ENCODE measurements at places on chromosomes 4 and X.
A peak's percentile ranks its signal among the peaks of the same experiment; 100 is the strongest.

GRCh38 chr4:105714071-105714521 lies 5.5 kb downstream of the GSTCD start:
- DNase-seq, result no peak

- DNase-seq, result no peak
These were observed 36.3 kb downstream of the NAT8L start for GRCh38 chr4:2095236-2096072.

- DNase-seq, result no peak
These were observed 21.8 kb downstream of the ARSD start for GRCh38 chrX:2907295-2907694.

DNA sequence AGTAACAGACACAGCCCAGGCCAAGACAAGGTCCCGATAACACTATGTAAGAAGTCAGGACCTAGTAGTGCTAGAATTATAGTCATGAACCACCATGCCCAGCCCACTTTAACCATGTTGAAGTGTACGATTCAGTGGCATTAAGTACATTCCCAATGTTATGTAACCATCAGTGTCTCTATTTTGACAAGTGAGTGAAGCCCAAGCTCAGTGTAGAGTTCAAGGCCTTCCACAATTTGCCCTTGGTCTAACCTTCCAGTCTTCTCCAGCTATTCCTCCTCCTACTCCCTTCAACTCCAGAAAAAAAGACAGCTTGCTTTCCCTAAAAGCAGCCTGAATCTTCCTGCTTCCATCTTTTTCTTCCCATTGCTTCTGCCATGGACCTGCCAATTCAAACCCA lies 31.5 kb downstream of the LIAS start:
- DNase-seq, result no peak

GRCh38 chr4:58048491-58048890 lies 938.3 kb upstream of the IGFBP7 start:
- peak; percentile 22 for DNase-seq

DNA sequence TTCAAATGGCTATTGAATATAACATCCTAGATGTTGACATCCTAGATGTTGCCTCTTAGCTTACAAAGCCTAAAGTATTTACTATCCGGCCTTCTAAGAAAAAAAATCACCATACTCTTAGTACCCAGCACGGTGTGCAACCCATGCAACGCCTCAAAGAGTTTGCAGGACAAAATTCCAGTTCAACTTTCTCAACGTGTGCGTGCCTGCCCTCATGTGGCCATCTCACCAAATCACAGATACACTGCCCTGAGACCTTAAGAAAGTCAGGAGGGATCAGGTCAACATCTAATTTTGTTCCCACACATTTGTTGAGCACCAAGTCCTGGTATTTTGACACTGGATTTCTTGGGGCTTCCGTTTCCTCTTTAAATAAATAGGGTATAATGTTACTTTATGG lies 68.3 kb downstream of the CRMP1 start:
- DNase-seq, result no peak

- DNase-seq, result no peak
These were observed 5.2 kb upstream of the RPGR start for GRCh38 chrX:38332505-38332904.

DNA sequence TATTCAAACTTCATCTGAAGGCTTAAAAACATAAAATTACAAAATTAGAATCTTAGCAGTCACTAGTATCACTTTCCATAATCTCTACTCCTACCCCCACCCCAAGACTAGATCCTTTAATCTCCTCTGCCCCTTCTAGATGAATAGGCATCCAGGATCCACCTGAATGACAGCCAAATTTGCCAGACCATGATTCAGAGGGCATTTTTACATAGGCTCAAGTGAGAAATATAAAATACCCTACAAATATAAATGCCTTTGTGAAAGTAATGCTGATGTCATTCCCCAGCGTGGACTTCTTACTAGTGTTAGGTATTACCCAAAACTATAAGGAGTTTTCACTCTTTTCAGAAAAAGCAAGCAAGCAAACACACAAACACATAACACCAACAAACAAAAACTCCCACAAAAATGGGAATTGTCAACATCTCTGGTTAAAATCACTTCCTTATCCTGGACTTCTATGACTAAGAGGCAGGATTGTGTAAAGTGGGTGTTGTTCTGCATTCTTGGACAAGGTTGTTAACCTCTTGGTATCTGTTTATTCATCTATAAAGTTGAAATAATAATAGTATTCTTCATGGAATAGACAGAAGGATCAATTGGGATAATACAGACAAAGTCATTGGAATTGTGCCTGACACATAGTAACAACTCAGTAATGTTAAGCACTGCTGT lies 51.3 kb upstream of the TMPRSS11F start:
- no peak for DNase-seq

- no peak for DNase-seq
These were observed 15.9 kb downstream of the CTAG1A start for GRCh38 chrX:154600759-154601374.

DNA sequence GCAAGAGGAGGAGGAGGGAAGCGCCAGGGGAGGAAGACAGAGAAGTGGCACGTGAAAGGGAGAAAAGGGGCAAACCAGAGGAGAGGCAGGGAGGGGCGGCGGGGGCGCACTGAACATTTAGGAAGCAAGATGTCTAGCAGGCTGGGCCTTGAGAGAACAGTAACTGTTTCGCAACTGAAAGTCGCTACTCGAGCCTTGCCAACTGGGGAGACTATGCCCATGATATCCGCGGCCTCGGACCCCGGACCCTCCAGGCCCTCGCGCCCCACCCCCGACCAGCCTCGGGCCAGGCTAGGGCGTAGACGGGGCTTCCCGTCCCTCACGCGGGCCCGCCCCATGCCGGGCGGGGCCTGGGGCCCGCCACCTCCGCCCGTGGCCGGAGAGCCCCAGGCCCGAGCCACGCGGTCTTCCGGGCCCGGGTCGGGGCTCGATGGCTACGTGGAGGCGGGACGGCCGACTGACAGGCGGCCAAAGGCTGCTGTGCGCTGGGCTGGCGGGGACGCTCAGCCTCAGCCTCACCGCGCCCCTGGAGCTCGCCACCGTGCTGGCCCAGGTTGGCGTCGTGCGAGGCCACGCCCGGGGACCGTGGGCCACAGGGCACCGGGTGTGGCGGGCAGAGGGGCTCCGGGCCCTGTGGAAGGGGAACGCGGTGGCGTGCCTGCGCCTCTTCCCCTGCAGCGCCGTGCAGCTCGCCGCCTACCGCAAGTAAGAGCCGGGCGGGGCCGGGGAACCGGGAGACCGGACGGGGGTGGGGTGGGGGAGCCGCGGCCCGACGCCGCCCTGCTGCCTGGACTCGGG lies at the start of gene SLC25A43:
Gene SLC25A43, plus strand, starts transcription at position 363 of the 798 bp plus-strand sequence. Its CDS starts 68 bp downstream, at position 431.
- DNase-seq, result no peak

DNA sequence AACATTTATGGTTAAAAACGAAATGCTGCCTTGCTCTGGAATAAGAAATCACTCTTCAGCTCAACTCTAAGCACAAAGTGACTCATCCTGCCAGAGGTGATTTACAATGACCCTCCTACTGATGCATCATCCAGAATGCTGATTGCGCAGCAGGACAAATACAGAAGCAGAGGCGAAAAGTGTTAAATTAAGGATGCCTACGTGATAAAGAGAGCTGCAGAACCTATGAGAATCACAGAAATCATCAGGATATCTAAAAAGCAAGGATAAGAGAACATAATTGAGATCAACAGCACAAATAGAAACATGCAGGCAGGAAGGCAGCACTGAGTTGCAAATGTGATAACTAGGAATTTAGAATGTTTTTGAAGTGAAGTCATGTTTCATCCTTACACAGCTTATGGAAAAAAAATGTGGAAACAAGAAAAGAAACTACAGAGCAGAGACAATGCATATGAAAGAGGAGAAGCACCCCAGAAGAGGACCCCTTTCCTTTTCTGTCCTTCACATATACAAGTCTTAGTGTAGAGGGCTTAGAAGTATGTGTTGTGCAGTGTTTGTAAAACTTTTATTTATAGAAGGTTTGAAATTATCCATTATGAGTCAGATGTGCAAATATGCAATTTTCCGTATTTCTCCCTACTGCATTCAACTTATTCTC lies 188.4 kb downstream of the SLC7A11 start:
- DNase-seq, result no peak

- DNase-seq, result no peak
These were observed 848 bp upstream of the KCND1 start for GRCh38 chrX:48972220-48973164.

DNA sequence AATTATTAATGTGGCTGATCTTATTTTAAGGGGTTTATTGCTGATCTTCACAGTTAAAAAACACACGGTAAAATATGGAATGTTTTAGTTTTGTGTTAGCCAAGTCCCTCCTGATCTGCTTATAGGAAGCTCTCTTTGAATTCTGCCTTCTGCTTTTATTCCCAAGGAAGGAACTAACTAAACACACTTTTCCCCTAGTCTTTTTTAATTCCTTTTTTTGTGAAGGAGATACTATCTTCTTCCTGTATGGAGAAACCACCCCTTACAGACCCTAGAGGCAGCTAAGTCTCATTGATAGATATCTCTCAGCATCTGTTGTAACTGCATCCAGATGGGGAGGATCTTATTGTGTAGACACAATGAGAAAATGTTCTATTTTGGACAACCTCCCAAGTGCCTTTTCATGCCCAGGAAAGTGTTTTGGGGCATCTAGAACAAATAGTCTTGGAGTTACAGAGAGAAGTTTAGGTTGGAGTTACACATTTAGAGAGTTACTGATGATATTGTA lies 64.4 kb downstream of the AFF1 start:
- no peak for DNase-seq

GRCh38 chr4:174549721-174550120 lies 27.4 kb upstream of the HPGD start:
- DNase-seq, result no peak

DNA sequence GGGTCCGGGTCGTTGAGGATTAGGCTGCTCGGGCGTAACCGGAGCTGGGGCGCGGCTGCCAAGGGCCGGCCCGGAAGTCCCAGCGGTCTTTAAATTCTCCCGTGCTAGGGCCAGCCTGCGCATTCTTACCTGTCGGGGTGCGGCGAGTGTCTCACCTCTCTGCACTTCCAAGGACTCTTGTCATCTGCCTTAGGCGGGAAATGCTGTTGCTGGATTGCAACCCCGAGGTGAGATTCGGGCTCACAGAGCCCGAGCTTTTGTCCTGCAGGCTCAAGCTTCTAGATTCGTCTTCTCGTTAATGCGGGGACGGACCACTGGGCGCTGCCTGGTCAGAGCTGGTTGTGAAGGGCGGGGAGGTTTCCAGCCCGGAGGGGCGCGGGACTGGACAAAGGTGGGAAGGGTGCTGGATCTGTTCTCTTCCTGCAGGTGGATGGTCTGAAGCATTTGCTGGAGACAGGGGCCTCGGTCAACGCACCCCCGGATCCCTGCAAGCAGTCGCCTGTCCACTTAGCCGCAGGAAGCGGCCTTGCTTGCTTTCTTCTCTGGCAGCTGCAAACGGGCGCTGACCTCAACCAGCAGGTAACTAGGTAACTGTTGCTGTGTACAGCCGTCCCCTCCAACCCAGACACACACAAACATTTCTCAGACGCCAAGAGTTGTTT lies at the start of gene ANKRD37:
Gene ANKRD37, plus strand, starts transcription at position 118 of the 662 bp plus-strand sequence. Its CDS starts 83 bp downstream, at position 201.
- DNase-seq, result peak; percentile 41

DNA sequence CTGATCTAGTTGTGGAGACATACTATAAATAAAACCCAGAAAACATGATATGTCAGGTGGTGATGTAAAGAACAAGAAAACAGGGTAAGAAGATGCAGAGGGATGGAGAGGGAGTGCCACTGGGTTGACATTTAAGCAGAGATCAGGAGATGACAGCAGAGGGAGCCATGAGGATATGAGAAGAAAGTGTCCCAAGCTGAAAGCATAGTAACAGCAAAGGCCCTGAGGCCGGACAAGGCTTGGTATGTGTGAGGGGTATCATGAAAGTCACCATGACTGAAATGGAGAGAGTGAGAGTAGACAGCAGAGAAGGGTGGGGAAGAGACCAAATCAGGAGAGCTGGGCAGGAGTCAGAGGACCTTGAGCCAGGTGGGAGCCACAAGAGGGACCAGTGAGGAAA lies 3.4 kb downstream of the GPKOW start:
- no peak for DNase-seq

- DNase-seq, result no peak
These were observed 142.0 kb downstream of the RTL3 start for GRCh38 chrX:78517124-78517523.

DNA sequence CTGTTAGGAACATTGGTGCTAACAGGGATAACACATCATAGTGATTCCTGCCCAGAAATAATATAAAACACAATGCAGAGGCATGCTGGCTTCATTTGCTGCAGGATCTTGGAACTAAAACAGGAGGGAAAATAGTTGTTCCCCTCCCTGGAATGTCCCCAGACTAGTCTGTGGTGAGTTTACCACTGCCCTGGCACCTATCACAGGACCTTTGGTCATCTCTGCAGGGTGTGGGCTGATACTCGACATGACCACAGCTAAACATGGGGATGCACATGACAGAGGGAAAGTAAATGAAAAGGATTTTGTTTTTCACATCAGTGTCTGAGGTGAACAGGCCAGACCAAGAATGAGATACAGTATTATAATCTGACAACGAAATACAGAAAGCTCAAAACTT lies 160.2 kb upstream of the DKK2 start:
- no peak for DNase-seq

- no peak for DNase-seq
These were observed 336.3 kb upstream of the TRAM1L1 start for GRCh38 chr4:117421706-117422105.

DNA sequence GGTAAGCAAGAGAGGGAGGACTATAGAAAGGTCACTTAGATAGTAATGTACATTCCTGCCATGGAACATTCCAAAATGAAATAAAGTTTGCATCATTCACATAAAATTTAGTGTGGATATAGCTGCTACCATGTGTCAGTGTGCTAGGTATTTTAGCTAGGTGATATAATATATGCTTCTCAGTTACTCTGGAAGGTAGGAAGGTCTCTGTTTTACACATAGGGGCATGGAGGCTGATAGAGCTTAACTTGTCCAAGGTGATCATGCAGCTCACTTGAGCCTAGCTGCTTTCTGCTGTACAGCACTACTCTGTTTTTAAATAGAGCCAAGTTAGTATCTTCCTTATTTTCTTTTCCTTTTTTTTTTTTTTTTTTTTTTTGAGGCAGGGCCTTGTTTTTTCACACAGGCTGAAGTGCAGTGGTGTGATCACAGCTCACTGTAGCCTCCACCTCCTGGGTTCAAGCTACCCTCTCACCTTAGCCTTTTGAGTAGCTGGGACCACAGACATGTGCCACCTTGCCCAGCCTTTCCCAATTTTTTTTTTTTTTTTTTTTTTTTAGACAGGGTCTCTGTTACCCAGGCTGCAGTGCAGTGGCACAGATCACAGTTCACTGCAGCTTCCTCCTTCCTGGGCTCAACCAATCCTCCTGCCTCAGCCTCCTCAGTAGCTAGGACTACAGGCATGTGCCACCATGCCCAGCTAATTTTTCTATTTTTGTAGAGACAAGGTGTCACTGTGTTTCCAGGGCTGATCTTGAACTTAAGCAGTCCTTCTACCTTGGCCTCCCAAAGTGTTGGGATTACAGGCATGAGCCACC lies 10.4 kb downstream of the AFF1 start:
- no peak for DNase-seq

GRCh38 chr4:184825896-184826690 lies at the start of gene ACSL1:
TSS of gene ACSL1 (minus strand) at chr4:184825968. CDS start at chr4:184803514, 22,454 bp downstream.
- DNase-seq, result no peak

DNA sequence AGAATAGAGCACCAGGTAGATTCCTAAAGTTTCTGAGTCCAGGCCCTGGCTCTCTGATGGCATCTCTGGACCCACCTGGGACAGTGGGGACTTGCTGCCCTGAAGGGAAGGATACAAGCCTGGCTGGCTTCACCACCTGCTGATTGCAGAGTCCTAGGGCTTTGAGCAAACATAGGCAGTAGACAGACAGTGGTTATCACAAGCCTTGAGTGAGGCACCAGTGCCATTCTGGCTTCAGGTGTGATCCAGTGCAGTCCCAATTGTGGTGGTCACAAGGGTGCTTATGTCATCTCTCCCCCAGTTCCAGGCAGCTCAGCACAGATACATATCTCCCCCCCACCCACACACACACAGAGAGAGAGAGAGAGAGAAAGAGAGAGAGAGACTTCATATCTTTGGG lies 6.6 kb upstream of the PRRG3 start:
- DNase-seq, result no peak
